ENCODE measurements at places on chromosomes 11 and 22. TPM values are rescaled to one million over a fixed set of nuclear protein-coding genes. Genes with fewer than 3 reads are reported as not detected.

The SCGB2A2 gene
- total RNA-seq = not detected

The B4GALNT4 gene
- total RNA-seq = 15.4 TPM

The NNMT gene
- 332 TPM for total RNA-seq

The GDPD4 gene
- not detected for total RNA-seq

The SLC17A6 gene
- total RNA-seq = not detected

The MS4A4A gene
- total RNA-seq = not detected

The ME3 gene
- total RNA-seq = 19.7 TPM

The VWCE gene
- 0.56 TPM for total RNA-seq

The UBQLN3 gene
- not detected for total RNA-seq

The UPB1 gene
- total RNA-seq = not detected

The UBQLNL gene
- total RNA-seq = not detected

The PIK3C2A gene
- total RNA-seq = 16.0 TPM

The APOA1 gene
- 0.40 TPM for total RNA-seq

The PNPLA5 gene
- not detected for total RNA-seq

The NLRP14 gene
- total RNA-seq = not detected

The CHRM1 gene
- total RNA-seq = 0.08 TPM

The RAB3IL1 gene
- 23.0 TPM for total RNA-seq

The CD3E gene
- total RNA-seq = not detected
